ENCODE measurements at places on chromosomes 12 and 14. TPM values are rescaled to one million over a fixed set of nuclear protein-coding genes. Genes with fewer than 3 reads are reported as not detected.

Gene TEX52
- total RNA-seq: not detected

Gene PRB2
- not detected for total RNA-seq

Gene PHLDA1
- 78.6 TPM for total RNA-seq

Gene AGAP2
- total RNA-seq: 0.08 TPM

Gene WNT5B
- total RNA-seq: 221 TPM

Gene CIROP
- not detected for total RNA-seq

Gene SSTR1
- total RNA-seq: 214 TPM

Gene RFX4
- not detected for total RNA-seq

Gene LBHD2
- total RNA-seq: not detected

DNA sequence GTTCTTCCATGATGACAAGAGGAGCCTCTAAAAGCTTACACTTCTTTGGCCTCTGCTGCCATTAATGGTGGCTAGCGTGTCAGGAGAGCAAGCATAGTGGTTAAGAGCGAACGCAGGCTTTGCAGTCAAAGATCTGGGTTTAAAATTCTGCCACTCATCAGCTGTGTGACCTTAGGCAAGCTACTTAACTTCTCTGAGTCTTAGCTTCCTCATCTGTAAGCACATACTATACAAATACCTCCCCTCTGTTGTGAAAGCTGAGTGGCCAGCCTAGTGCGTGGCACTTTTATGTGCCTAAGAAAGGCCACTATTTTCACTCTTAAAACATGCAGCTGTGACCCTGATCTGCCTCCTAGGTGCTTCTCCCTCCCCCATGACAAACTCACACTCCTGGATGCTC, 11.6 kb downstream of the APPL2 start:
- H3K27me3 ChIP-seq: no peaks in the 10 kb centered on the region
- peaks cover 99% of the 10 kb centered on the region for H3K4me1 ChIP-seq
- H3K36me3 ChIP-seq: peaks cover 84% of the 10 kb centered on the region

- no peaks in the 10 kb centered on the region for H3K27me3 ChIP-seq
- DNase-seq: peak; percentile 75
- peaks cover 11% of the 10 kb centered on the region for H3K36me3 ChIP-seq
- H3K4me3 ChIP-seq: 0 out of 2 replicates have a peak overlapping the region, but pooled peaks have one; percentile 32
- H3K4me1 ChIP-seq: no peaks in the 10 kb centered on the region
These were observed 14.5 kb upstream of the CLEC4A start for GRCh38 chr12:8108808-8109398.

GRCh38 chr12:42865282-42865681, 275.7 kb upstream of the PRICKLE1 start:
- no peak for DNase-seq
- no peaks in the 10 kb centered on the region for H3K36me3 ChIP-seq
- H3K27me3 ChIP-seq: no peaks in the 10 kb centered on the region

DNA sequence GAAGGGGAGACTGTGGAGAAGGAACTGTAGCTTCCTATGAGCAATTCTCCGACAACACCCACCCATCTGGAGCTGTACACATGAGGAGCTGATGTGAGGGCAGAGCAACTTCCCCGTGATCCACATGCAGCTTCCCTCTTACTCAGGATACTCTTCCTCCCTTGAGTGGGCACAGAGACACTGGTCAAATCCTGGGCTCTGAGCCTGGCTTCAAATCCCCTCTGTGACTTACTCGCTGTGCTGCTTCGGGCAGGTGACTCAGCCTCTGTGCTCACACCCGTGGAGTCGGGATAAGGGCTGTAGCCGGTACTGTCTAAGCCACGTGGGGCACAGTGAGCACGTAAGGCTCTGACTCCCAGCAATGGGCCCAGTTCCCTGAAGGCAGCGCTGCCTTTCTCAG, 31.1 kb downstream of the ZFYVE21 start:
- DNase-seq: peak; percentile 36
- no peak overlapping the region for H3K27ac ChIP-seq
- no peaks in the 10 kb centered on the region for H3K27me3 ChIP-seq
- H3K36me3 ChIP-seq: no peaks in the 10 kb centered on the region

DNA sequence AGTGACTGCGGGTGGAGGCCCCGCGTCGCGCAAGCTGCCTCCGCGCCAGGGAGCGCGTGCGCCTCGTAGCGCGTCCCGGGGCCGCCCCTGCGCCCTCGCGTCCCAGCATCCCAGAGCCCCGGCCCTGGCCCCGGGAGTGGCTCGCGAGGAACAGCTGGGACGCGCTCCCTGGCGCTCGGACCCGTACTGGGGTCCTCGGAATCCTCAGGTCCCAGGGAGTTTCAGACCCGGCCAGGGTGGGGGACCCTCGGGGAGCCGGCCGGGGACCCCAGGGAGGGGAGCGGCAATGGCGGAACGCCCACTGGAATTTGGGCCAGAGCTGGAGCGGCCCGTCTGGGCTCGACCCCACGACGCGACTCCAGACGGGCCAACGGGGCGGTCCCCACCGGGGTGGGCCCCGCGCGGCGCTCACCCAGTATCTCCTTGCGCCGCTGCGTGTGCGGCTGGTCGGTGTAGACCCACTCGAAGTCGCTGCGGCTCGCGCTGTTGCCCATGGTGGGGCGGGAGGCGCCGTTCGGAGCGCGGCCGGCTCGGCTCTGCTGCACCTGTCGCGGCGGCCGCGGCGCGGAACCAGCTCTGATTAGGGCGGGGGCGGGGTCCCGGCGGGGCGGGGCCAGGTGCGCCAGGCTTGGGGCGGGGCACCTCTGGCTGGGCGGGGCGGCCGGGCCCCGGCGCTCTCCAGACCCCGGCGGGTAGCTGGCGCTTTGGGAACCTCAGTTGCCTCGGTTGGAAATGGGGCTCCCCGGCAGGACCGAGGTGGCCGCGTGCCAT, at the start of gene DEGS2:
TSS of gene DEGS2 (minus strand) at position 552 of the 771 bp plus-strand sequence. CDS start at position 494, 58 bp downstream.
- H3K4me1 ChIP-seq: no peaks in the 10 kb centered on the region
- DNase-seq: no peak
- H3K4me3 ChIP-seq: no peak within 1 kb of the TSS
- H3K36me3 ChIP-seq: peaks cover 7% of the 10 kb centered on the region

DNA sequence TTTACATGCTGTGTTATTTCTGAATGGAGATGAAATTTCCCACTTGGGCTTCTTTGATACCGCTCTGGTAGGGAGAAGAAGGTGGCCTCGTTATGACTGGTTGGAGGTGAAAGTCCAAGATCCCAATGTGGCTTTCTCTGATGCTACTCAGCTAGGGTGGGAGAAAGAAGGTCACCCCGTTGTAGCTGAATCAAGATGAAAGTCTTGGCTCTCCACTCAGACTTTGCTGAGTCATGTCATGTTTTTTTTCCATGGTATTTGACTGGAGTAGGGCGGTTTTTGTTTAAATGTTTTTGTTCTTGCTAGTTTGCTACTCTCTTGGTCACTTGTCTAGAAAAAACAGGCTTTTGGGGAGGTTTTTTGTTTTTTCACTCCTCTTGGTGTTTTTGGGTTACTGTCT, 2.4 kb upstream of the PDE6H start:
- no peak for DNase-seq
- no peak overlapping the region for H3K27ac ChIP-seq

- peak overlapping the region; percentile 76 for H3K4me3 ChIP-seq
- H3K36me3 ChIP-seq: no peaks in the 10 kb centered on the region
- peaks cover 11% of the 10 kb centered on the region for H3K4me1 ChIP-seq
- H3K27me3 ChIP-seq: peaks cover 38% of the 10 kb centered on the region
These were observed 17.4 kb upstream of the LYZ start for GRCh38 chr12:69330475-69331473.

- peak overlapping the region; percentile 96 for H3K4me3 ChIP-seq
- H3K27ac ChIP-seq: peak overlapping the region; percentile 96
- H3K36me3 ChIP-seq: no peaks in the 10 kb centered on the region
- peaks cover 44% of the 10 kb centered on the region for H3K4me1 ChIP-seq
These were observed 573 bp upstream of the SUSD6 start for GRCh38 chr14:69610874-69611171.

DNA sequence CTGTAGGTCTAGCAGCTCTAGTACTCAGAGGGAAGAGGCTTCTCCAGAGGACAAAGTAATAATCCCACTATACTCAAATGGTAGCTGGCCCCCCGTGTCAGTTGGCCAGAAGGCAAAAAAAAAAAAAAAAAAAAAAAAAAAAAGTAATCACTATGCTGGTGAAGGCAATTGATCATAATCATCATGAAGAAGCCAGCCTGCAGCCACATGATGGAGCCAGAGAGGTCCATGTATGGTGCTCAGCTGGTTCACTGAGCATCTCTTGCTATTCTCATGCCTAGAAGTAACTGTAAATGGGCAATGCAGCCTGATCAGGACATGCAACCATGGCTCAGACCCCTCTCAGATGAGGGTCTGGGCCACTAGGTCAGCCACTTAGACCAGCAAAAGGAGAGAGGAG, 378.8 kb downstream of the MED13L start:
- H3K4me3 ChIP-seq: no peak overlapping the region
- H3K27me3 ChIP-seq: peaks cover 26% of the 10 kb centered on the region
- H3K4me1 ChIP-seq: no peaks in the 10 kb centered on the region
- H3K36me3 ChIP-seq: peaks cover 3% of the 10 kb centered on the region
- H3K27ac ChIP-seq: no peak overlapping the region

- no peak overlapping the region for H3K4me3 ChIP-seq
- H3K4me1 ChIP-seq: peaks cover 5% of the 10 kb centered on the region
- peaks cover 36% of the 10 kb centered on the region for H3K36me3 ChIP-seq
- peaks cover 8% of the 10 kb centered on the region for H3K27me3 ChIP-seq
- no peak overlapping the region for H3K27ac ChIP-seq
These were observed 32.3 kb downstream of the DRAM1 start for GRCh38 chr12:101909646-101910045.

DNA sequence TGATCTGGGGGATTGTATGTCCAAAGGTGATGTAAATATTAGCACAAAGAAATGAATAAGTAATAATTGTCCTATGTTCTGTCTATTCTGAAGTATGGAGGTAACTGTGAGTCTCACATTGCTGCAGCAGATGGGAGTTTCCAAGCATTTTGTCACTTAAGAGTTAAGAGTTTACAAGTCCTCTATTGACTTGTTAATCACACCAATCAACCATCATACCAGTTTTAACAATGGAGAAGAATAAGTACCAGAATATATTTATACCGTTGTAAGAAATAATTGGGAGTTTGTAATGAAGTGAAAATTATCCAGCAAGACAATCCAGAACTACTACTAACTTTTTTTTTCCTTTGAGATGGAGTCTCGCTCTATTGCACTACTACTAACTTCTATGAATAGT, 139.1 kb downstream of the MDGA2 start:
- no peaks in the 10 kb centered on the region for H3K36me3 ChIP-seq
- no peak overlapping the region for H3K4me3 ChIP-seq
- no peak overlapping the region for H3K27ac ChIP-seq
- no peaks in the 10 kb centered on the region for H3K4me1 ChIP-seq

DNA sequence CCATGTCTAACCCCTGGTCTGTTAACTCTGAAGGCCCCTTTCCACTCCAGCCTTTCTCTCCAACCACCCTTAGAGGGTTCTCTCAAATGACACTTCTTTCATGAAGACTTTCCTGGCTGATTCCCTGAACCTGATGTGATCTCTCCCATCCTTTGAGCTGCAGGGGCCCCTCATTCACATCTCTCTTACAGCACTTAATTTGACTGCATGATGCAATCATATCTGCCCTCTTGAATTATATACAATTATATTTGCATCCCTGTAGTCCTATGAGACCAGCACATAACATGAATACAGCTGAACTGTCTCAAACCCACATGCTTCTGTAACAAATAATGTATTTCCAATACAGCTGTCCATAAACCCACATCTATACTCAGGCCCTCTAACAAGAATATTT, 56.4 kb downstream of the PPP2R5E start:
- peaks cover 48% of the 10 kb centered on the region for H3K4me1 ChIP-seq
- no peaks in the 10 kb centered on the region for H3K36me3 ChIP-seq
- H3K27me3 ChIP-seq: no peaks in the 10 kb centered on the region
- DNase-seq: no peak

GRCh38 chr12:51128919-51129318, 44.0 kb downstream of the TFCP2 start:
- peaks cover 17% of the 10 kb centered on the region for H3K4me1 ChIP-seq
- peaks cover 10% of the 10 kb centered on the region for H3K36me3 ChIP-seq
- H3K27me3 ChIP-seq: peaks cover 4% of the 10 kb centered on the region

- H3K4me1 ChIP-seq: peaks cover 18% of the 10 kb centered on the region
- peaks cover 13% of the 10 kb centered on the region for H3K36me3 ChIP-seq
- H3K4me3 ChIP-seq: no peak overlapping the region
- no peak for DNase-seq
- no peak overlapping the region for H3K27ac ChIP-seq
- no peaks in the 10 kb centered on the region for H3K27me3 ChIP-seq
These were observed 273.7 kb downstream of the CACNA1C start for GRCh38 chr12:2326470-2326869.

DNA sequence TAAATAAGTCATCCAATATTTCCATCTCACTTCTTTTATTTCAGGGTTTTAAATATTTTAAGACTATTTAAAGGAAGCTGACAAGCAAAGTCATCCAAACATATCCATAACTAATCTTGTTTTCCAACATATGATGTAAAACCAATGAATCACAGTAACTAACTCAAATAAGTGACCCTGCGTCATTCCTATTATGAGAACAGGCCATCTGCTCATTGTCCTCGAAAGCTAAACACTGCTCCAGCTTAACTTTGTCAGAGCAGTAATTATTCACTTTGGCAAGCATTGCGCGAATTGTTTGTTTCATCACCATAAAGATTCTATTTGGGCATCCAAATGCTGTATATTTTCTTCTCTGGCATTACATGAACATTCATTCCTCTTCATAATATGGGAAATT, 99.1 kb downstream of the CAPZA3 start:
- no peaks in the 10 kb centered on the region for H3K36me3 ChIP-seq
- peaks cover 16% of the 10 kb centered on the region for H3K4me1 ChIP-seq
- H3K4me3 ChIP-seq: no peak overlapping the region
- no peak overlapping the region for H3K27ac ChIP-seq
- DNase-seq: no peak

- H3K4me1 ChIP-seq: no peaks in the 10 kb centered on the region
- H3K27me3 ChIP-seq: peaks cover 24% of the 10 kb centered on the region
- H3K4me3 ChIP-seq: no peak overlapping the region
- no peak overlapping the region for H3K27ac ChIP-seq
- no peaks in the 10 kb centered on the region for H3K36me3 ChIP-seq
- DNase-seq: no peak
These were observed 293.2 kb downstream of the FOXN3 start for GRCh38 chr14:89123851-89124250.

- no peak overlapping the region for H3K4me3 ChIP-seq
- DNase-seq: no peak
- no peaks in the 10 kb centered on the region for H3K36me3 ChIP-seq
- peaks cover under 1% of the 10 kb centered on the region for H3K27me3 ChIP-seq
- H3K27ac ChIP-seq: no peak overlapping the region
These were observed 30.0 kb upstream of the DUSP6 start for GRCh38 chr12:89382328-89382727.

DNA sequence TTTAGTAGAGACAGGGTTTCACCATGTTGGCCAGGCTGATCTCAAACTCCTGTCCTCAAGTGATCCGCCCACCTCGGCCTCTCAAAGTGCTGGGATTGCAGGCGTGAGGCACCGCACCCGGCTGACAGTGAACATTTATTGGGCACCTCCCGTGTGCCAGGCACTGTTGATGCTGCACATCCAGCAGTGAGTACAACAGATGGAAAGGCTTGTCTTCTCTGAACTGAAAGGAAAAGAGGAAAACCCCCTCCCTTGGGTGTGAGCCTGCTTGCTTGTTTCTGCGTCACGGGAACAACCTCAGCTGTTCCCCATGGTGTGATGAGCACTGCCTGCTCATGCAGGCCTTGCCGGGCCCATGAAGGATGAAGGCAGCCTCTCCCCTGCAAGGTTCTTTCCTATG, 39.5 kb downstream of the DGLUCY start:
- H3K36me3 ChIP-seq: peaks cover 6% of the 10 kb centered on the region
- H3K4me3 ChIP-seq: no peak overlapping the region
- H3K27ac ChIP-seq: no peak overlapping the region
- H3K4me1 ChIP-seq: peaks cover 26% of the 10 kb centered on the region
- no peaks in the 10 kb centered on the region for H3K27me3 ChIP-seq
- DNase-seq: no peak

GRCh38 chr12:132729541-132730320, 19.1 kb downstream of the PGAM5 start:
- DNase-seq: peak; percentile 38
- H3K4me3 ChIP-seq: no peak overlapping the region
- peaks cover 7% of the 10 kb centered on the region for H3K27me3 ChIP-seq
- H3K27ac ChIP-seq: peak overlapping the region; percentile 41
- H3K4me1 ChIP-seq: peaks cover 6% of the 10 kb centered on the region
